ENCODE measurements at places on chromosomes 12 and 14.

DNA sequence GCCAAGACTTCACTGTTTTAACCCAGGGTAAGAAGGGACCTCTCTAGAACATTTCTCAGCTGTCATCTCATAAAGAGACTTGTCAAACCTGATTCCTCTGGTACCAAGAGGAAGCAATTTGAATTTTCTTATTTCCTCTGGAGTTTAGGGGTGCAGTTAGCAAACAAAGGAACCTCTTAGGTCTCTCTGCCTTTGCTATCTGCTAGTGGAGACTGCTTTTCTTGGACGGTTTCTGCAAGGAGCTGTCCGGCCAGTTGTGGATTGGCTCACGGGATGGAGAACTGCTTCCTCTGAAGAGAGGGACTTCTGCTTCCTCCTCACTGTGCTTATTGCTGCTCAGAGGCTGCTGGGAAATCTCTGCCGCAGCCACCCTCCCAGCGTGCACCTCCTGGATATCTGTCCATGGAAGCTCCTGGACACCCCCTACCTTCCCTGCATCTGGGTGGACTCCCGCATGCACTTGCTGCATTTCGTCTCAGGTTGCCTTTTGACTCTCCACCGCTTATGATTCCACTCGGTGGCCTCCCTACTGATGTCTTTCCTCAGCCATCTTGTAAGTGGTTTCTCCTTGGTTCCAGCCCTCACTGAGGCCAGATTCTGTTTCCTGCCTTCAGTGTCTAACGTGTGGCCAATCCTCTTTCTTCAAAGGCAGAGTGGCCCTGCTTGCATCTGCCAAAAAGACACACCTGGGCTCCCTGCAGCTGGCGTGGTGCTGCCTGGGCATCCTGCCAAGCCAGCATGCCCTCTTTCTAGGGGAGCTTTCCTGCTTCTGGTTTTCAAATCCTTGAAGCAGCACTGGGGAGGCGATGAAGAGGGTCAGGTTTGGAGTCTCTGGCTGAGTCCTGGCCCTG lies 187.3 kb downstream of the CHST11 start:
- no peak for DNase-seq

- no peak for DNase-seq
These were observed 129.0 kb upstream of the MED13L start for GRCh38 chr12:116406529-116406928.

DNA sequence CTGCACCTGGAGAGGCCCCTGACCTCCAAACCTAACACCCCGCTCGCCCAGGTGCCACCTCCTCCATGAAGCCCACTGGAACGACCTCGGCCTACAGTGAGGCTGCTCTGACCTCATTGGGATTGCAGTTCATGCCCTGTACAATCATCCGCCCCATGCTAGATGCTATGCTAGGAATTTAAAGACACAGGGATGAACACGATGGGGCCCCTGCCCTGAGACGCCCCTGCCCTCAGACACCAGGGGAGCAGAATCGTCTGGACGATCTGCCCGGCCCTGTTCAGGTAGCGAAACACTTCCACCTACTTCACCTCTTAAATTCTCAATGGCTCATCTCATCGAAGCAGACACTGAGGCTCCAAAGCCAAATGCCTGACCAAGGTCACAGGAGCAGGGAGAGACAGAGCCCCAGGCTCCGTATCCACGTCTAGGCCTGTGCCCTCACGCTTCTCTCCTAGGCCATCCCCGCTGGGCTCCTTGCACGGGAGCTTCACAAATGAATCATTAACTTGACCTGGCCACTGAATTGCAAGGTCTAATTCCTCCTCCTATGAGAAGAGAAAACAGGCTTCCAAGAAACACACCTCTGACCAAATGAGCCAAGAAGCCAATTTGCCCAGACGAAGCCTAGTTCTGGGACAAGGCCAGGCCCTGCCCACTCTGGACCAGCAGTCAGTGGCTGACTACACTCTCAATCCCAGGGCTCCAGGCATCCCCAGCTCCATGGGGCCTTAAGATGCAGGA lies 35.2 kb downstream of the SCARB1 start:
- DNase-seq: no peak

DNA sequence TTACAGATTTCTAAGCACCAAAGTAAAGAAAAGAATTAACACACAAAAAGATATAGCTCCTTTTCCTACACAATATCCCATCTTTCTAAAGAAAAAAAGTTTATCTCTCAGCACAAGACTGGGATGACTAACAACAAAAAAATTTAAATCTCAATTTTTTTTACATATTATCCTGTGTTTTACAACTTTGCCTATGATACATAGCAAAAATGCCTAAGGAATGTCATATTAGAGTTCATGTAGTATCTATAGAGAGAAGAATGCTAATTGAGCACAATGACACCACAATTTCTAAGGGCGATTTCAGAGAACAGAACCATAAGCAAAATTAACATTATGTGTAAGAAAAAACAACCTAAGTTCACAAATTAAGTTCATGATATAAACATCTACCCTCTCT lies 16.3 kb downstream of the C2CD5 start:
- no peak for DNase-seq

DNA sequence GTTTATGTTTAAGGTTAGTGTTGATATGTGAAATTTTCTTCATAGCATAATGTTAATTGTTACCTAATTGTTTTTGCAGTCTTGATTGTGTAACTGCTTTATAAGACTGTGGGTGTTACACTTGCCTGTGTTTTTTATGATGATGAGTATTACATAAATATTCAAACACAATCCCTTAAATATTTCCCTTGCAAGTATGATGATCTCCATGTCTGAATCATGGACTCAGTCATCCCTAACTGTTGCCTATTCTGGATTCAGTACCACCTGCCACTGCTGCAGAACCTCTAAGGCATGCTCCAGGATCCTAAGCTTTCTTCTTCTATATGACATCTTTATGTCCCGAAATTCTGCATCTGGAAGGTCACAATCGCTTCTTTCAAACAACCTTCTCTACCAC lies 246.3 kb upstream of the CLEC14A start:
- DNase-seq: no peak

GRCh38 chr14:85883966-85884365 lies 354.0 kb downstream of the FLRT2 start:
- DNase-seq: no peak

DNA sequence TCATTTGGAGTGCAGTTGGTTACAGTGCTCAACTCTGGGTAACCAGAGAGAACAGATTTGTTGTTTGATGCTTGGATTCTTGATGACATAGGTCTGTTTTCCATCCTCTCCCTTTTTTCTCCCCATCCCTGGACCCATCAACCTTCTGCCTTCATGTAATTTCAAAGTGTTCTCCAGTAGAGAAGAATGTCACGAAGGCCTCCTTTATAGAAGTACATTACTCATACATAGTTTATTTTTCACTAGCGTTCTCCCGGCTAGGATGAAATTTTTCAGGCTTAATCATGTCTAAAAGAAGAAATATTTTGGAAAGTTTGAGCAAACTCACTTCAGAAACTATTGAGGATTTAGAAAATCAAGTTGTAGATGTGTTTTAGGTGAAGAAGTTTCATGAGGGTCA lies 20.9 kb upstream of the APPL2 start:
- no peak for DNase-seq

- DNase-seq: no peak
These were observed 171.0 kb downstream of the ADGRD1 start for GRCh38 chr12:131124487-131125280.

DNA sequence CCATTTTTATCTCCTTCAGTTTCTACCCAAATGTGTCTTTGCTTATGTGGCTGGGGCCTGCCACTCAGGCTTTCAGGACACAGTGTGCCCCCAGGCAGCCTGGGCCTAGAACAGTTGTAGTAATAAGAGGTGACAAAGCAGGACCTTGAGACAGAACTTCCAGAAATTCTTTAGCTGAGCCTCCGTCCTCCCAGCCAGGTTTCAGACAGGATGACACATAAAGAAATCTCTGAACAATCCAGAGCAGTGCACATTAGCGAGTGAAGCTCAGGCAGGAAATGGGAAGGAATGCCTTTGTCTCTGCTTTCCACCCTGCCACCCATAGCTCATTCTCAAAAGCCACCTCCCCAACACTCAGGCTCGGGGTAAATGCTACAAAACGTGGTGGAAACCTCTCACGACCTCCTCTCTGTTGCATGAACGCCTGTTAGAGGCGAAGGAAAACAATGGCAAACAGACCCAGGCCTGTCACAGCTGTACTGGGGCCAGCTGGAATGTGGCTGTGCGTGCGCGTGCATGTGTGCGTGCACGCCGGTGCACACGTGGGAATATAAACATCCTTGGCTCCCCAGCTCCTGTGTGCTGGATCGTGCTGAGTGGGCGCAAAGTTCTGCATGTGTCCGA lies 286.7 kb downstream of the ZFP36L1 start:
- DNase-seq: no peak

DNA sequence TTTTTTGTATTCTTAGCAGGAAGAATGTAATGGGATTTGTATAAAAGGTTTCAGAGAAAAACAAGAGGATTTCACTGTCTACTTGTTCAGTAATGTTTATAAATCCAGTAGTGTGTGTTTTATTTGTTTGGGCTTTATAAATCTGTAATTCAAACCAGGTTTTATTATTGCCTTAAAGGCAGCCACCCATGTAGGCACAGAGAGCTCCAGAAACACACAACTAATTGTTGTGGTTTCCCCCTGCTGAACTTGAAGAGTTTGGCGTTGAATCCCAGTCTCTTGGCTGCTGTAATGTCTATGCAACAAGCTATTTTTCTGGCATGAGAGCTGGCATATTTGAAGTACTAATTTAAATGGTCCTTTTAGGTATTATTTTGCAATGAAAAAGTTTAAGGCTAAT lies 63.4 kb upstream of the SLCO1C1 start:
- DNase-seq: no peak

DNA sequence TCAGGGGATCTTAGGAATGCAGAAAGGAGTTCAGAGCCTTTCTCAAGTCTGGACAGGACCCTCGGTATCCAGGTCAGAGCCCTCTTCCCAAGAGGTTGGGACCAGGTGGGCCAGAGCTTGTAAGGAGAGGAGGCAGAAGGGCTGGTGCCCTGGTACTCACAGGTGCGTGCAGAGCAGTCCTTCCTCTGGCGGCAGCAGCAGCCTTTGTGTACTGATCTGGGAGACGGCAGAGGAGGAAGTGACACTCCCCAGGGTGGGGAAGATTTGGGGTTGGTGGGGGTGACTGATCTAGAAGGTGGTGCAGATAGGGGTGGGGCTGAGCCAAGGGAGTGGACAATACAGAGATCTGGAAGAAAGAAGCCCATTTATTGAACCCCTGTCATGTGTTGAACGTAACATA lies at the start of gene ITGB7:
Gene ITGB7, minus strand, starts transcription at position 210 of the 400 bp plus-strand sequence. CDS start 6,808 bp downstream, outside the sequence.
- DNase-seq: peak; percentile 67

All from T-cell (primary cell).